NCI-H1048 (cell line): ENCODE measurements at places on chromosomes 2 and 18.

DNA sequence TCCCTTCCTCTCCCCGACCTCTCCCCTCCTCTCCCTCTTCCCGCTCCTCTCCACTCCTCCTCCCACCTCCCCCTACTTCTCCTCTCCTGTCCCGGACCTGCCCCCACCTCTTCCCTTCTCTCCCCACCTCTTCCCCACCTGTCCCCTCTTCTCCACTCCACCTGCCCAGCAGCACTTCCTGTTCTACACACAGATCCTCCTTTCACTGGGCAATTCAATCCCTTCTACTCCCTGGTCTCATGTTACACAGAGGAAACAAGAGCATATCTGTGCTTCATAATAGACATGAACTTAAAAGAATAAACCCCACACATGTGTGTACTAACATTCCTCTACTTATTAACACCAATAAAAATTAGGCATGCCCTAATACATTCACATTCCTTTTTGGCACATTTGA, 34.8 kb downstream of the TIMM21 start:
- no peak for DNase-seq

- DNase-seq: no peak
These were observed 79.2 kb downstream of the LONRF2 start for GRCh38 chr2:100242891-100243619.

DNA sequence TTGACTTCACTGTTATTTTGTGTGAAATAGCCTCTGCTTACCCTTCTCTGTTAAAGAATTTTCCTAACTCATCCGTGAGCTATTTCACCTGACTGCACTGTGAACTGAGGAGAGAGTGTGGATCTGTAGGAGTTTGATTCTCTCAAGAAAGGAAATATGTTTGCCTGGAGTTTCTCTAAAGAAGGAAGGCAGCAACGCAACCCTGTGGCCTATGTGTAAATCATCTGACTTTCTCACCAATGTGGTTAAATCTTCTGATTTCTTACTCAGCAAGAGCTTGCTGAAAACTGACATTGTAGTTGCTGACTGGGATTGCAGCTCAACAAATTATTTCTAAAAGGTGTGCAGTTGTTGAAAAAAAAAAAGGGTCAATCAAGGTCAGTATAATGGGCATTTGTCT, 153.9 kb upstream of the PELI1 start:
- no peak for DNase-seq

- DNase-seq: no peak
These were observed 70.4 kb downstream of the LRRFIP1 start for GRCh38 chr2:237697586-237698357.

- no peak for DNase-seq
These were observed 21.1 kb downstream of the NBAS start for GRCh38 chr2:15539999-15540398.
